ENCODE measurements at places on chromosomes 3 and 15. TPM values are rescaled to one million over a fixed set of nuclear protein-coding genes. Genes with fewer than 3 reads are reported as not detected.

GRCh38 chr3:179768080-179768479 is 115.2 kb downstream of the USP13 start:
- DNase-seq, result peak; percentile 32

DNA sequence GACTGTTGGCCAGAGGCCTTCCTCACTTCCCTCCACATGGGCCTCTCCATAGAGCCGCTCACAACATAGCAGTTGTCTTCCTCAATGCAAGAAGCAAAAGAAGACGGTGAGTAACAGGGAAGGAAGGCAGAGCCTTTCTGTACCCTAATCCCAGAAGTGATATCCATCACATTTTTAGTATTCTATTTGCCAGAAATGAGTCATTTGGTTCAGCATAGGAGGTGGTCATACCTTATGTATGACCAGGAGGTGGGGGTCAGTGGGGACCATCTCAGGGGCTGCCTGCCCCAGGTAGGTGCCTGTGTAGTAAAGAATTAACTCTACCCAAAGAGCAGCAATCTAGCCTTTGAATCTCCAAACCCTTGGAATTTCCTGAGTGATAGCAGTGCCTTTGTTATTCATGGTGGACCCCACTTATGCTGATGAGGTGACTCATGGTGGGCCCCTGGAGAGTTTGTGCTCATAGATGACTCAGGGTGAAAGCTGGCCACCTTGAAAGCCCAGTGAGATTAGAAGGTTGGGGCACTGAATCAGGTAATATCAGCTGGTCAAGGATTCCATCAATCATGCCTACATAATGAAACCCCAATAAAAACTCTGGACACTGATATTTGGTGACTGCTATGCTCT is 323.9 kb upstream of the IGF1R start:
- no peak for DNase-seq

DNA sequence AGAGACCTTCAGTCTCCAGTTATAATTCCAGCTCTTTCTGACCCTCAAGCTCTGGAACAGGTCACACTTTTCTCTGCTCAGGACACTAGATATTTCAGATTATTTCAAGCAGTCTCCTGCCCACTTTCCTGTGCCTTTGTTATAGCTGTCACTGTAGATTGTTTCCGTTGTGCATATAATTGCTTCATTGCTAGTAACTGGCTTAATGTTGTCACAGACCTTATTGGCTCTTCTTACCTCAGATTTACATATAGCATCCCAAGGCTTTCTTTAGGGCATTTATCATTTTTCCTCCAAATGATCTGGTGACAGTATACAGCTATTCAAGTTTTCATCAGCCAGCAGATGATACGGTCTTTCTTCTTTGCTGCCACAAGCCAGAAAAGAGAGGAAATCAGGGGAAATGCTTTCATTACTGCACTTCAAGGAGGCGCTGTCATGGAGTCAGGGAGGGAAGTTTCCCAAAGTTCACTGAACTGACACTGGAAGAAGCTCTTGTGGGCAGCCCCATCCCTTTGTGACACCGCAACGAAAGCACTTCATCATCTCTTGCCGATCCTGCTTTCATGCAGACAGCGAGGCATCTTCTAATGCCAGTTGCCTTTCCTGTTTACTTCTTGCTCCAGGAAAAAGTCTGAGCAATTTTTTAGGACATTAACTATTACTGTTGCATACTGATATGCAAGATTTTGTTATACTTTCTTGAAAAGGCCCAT is 181.9 kb downstream of the CDIN1 start:
- no peak for DNase-seq

DNA sequence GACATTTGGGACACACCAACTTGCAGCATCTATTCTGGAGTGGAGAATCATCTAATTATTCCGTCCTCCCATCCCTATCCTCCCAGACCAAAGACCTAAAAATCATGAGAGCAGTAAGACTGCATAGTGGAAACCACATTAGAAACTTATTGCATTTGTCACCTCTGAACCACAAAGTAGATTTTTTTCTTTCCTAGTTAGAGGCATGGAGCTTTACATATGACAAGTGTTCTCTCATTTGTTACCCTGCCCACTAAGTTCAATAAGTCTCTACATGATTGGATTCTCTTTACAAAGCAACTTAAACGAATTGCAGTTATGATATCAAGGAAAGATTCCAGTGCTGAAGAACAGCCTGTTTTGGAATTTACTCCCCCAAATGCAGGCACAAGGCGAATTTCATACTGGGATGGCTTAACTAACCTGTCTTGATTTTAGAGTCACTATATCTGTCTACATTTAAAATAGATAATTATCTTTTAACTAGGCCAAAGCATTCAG is 42.3 kb upstream of the LRRFIP2 start:
- no peak for DNase-seq

GRCh38 chr3:100103558-100104441 is 10.5 kb downstream of the FILIP1L start:
- DNase-seq, result peak; percentile 72

GRCh38 chr15:57025264-57025926 is 107.0 kb downstream of the TCF12 start:
- DNase-seq, result no peak

DNA sequence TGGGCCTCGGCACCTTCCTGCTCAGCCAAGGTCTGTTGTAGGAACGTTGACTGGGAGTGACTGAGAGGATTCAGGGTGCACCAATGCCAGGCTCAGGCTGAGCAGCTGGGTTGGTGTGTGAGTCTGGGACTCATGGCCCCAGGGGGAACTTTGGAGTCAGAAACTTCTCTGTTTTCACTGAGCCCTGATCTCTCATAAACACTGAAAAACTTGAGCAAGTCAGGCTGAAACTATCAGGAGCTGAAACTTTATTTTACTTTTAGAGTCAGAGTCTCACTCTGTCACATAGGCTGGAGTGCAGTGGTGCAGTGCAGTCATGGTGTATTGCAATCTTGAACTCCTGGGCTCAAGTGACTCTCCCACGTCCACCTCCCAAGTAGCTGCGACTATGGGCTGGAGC is 3.0 kb downstream of the TRAK1 start:
- DNase-seq, result no peak

Gene APOD
- 0.41 TPM for polyA plus RNA-seq

Gene TGM5
- not detected for polyA plus RNA-seq

GRCh38 chr3:139687431-139687830 is 9.7 kb upstream of the NMNAT3 start:
- DNase-seq, result no peak

DNA sequence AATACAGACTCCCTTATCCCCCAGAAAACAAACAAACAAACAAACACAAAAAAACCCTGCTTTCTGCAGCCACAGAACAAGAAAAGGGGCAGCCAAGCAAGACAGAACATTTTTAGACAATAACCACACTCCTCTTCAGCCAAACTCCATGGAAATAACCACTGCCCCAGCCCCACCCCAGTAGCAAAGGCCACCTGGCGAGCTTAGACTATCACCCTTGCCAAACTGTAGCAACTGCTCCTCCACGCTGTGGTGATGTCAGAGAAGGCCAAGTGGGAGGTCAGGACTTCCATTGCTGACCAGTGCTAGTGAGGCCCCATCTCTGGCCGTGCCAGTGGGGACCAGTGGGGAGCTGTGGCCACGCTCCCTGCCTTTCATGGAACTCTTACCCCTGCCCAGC is 60.3 kb upstream of the CHRNA7 start:
- DNase-seq, result no peak

DNA sequence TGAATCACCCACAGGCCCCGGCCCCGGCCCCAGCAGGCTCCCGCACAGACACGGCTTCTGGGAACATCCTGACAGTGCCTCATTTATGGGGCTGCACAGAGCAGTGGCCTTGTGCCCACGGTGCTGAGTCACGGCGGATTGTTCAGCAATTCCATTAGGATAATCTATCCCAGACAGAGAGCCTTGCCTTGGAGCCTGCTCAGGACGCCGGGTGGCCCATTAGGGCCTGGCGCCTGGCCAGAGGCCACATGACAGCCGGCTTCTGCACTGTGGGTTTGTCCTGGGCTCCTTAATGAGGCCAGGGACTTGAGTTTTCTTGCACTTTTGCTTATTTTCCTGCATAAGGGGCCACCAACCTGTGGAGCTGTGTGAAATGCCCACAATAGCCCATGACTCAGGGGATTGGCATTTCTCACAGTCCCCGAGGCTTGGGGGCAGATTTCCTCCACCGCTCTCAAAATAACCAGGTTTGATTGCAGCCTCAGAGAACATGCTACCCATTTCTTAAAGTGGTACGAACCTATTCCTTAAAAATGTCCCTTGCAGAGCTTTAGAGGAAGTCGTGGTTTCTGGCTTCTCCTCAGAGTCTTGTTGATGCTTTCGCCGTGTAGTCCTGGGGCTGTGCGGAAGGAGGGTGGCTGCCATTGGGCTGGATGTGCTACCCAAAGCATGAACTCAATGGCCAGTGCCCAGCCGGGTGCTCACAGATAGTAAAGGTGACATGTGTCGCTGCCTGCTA is 19.0 kb downstream of the SYNM start:
- DNase-seq, result peak; percentile 83

DNA sequence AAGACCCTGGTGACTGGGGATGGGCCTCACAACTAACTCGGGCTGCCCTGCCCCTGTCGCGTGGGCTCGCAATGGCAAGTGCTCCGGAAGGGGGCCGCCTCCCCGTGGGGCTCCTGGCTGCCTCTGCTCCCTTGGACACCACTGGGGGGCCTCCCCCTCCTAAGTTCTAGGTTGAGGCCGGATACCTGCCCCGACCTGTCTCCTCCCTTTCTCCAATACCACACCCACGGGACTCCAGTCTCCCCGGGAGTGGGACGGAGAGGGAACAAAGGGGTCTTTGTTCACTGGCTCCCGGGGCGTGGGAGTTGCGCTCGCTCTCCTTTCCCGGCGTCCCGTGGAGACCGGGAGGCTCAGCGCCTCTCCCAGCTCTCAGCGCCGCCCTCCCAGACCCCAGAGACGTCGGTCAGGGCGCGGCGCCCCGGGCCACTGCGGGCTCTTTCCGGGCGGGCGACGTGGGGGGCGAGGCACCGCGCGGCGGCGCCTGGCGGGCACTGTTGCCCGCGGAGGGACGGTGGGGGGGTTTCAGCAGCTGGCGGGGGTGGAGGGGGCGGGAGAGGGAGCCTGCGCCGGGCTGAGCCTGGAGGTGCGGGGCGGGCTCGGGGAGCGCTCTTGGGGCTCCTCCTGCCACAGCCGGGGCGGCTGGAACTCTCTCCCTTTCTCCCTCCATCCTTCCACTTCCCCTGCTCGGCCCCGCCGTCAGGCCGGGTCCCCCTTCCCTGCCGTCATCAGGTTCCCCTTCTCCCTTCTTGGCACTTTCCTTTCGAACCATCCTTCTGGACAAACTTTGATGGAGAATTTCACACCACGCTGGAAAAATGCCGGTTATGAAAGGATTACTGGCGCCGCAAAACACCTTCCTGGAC is at the start of gene KCNH8:
TSS of gene KCNH8 (plus strand) at position 606 of the 863 bp plus-strand sequence. CDS start at position 816, 210 bp downstream.
- DNase-seq, result no peak

Gene LTF
- 0.10 TPM for polyA plus RNA-seq

Gene EPHA6
- polyA plus RNA-seq, result not detected

Gene IL5RA
- not detected for polyA plus RNA-seq

Gene TM6SF1
- 11.5 TPM for polyA plus RNA-seq

Gene GOLGA6B
- polyA plus RNA-seq, result not detected

Gene RASGRP1
- polyA plus RNA-seq, result 1.2 TPM

Gene TJP1
- polyA plus RNA-seq, result 72.7 TPM

- no peak for DNase-seq
Measured at GRCh38 chr15:101027920-101028319, 108.8 kb downstream of the LRRK1 start.

Data from AG04450 (cell line).